Activated T-helper 1 cell treated with anti-CD3 and anti-CD28 coated beads, Interleukin-2, amount 50 U/mL, for 16 hours (primary cell): ENCODE measurements at places on chromosomes 3 and 15.
A peak's percentile ranks its signal among the peaks of the same experiment; 100 is the strongest.

- DNase-seq, result no peak
Observed at GRCh38 chr3:183295211-183295610, 42.2 kb downstream of the B3GNT5 start.

DNA sequence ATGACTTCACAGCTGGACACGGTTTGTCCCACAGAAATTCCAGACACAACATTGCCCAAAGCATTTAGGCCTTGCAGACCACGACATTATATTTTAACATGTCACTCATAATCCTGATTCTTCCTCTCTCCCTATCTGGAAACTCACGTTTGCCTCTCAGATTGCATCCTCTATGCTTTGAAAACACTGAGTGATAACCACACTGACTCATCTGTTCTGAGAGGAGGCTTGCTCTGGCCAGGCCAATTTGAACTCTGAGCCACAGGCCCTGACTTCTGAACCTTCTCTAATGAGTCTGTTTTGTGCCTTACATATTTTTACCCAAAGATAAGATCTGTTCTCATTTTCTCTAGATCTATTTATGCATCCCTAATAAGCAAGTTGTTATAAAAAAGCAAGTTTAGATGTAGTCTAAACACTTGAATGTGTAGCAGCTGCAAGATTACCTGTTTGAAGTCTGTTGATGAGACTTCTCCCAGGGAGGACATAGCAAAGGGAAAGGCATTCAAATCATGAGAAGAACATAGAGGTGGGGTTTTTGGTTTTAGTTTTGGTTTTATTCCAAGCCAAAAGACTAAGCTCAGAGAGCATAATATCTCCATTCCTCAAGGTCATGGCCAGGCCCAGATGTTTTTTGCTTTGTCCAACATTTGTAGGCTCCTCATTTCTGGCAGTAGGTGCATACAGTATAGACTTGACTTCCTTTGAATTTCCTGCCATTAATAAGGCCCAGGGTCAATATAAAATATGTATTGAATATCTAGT lies 234.4 kb upstream of the LRTM1 start:
- no peak for DNase-seq

DNA sequence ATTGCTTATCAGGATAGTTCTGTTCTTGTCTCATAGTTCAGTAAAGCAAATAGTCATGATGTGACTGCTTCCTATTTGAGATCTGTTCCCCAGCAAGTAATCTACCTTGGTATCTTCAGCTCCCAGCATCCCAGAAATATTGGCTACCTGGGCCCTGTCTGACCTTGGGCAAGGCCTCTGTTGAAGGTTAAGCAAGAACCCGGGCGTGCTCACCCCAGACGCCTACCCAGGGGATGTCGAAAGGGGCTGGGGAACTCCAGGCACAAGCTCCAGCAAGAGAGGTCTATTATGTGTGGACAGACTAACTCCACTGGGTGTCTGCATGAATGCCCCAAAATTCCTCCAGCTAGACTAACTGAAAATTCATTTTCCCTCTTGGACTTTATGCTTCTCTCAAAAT lies 37.3 kb upstream of the IGF1R start:
- DNase-seq, result no peak

DNA sequence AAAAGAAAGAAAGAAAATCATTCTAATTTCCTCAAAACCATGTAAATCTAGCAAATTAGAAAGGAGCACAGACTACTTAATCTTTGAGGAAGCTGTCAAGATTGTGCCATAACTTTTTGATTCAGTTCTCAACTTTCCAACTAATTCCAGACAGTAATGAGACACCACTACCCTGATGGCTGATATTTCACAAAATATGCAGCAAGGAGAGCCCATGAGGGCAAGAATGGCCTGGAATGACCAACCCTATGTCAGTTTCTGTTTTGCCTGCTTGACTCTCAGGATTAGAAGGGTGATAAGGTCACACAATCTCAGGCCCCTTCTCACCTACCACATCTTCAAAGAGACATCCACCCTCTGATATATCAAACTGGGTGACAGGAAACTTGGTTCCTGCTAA lies 134.7 kb downstream of the MAGI1 start:
- no peak for DNase-seq

- DNase-seq, result no peak
Observed at GRCh38 chr15:90774731-90775514, 57.8 kb downstream of the BLM start.

- no peak for DNase-seq
Observed at GRCh38 chr15:85607141-85607806, 187.5 kb downstream of the KLHL25 start.

GRCh38 chr3:48410205-48411040 lies 19.5 kb downstream of the PLXNB1 start:
- DNase-seq, result no peak

- no peak for DNase-seq
Observed at GRCh38 chr15:101723171-101723873, 951 bp downstream of the TARS3 start.

- no peak for DNase-seq
Observed at GRCh38 chr3:196192524-196193051, 18.6 kb downstream of the ZDHHC19 start.

DNA sequence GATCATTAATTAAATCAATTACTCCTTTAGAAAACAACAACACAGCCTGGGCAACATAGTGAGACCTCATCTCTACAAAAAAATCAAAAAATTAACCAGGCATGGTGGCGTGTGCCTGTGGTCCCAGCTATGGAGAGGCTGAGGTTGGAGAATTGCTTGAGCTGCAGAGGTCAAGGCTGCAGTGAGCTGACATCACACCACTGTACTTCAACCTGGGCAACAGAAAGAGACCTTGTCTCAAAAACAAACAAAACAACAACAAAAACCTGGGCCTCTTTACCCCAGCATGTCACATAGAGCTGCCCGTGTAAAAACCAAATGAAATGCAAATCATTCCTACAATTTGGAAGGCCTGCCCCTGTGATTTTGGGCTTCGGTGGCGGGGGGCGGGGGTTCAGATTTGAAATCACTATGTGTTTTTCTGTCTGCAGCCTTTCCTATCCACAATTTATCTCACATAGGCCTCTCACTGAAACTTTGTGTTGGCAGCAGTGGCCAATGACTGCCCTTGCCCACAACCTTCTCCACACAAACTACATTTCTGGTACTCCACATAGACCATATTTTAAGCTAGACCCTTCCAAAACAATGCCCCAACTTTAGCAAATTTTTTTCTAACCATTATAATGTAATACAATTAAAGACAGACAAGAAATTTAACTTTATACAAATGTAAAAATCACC lies 6.5 kb downstream of the ADAM10 start:
- DNase-seq, result no peak

GRCh38 chr3:127158614-127159229 lies 34.2 kb upstream of the PRR23E start:
- DNase-seq, result no peak

- no peak for DNase-seq
Observed at GRCh38 chr3:732326-732928, 360.4 kb upstream of the CNTN6 start.

DNA sequence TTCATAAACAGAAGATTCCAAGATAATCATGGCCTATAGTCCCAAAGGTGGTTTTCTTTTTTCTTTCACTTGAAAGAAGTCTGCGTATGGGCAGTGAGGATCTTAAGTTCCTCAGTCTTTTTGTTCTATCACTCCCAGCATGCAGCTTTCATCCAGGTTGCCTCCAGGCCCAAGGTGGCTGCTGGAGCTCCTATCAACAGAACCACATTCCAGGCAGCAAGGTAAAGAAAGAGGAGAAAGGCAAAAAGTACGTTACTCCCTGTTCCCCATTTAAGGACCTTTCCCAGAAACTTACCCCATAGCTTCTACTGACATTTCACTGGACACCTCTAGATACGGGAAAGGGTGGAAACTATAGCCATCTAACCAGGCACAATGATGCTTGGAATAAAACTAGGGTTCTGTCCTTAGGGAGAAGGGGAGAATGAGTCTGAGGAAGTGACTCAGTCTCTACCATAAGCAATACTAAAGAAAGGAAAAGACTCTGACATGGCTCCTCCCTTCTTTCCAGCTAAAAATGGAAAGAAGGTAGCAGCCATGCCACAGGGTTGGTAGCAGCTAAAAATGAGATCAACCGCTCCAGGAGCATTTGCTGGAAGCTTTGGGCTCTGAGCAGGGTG lies 313.9 kb upstream of the NR2E3 start:
- DNase-seq, result no peak

- DNase-seq, result no peak
Observed at GRCh38 chr3:172915911-172916514, 165.5 kb downstream of the ECT2 start.

GRCh38 chr3:11146773-11147660 lies 7.3 kb upstream of the HRH1 start:
- DNase-seq, result no peak

GRCh38 chr3:10815487-10815886 lies 541 bp upstream of the SLC6A11 start:
- DNase-seq, result no peak

DNA sequence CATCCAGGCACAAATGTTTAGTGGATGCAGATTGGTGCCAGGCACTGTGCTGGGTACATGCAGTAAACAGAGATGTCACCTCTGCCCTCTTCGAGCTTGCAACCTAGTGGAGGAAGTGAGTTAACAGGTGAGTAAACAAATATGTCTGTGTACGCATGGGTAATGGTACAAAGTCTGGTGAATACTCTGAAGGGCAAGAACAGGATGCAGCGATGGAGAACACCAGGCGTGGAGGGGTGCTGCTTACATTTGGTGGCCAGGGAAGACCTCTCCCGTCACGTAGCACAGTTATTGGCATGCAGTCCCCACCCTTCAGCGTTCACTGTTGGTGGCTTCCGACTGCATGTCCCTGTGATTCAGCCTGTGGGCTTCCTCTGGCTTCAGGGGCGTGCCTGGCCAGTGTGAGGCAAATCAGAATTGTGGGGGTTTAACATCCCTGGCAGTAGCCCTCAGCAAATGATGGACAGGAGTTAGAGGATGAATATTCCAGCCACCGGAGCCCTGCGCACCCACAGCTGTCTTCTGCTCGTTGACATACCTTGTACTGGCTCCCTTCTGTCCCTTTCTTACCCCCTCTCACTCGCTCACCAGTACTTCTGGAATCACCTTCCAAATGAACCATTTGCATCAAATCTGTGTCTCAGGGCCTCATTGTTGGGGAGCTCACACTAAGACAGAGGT lies 9.1 kb upstream of the HDAC11 start:
- DNase-seq, result no peak

DNA sequence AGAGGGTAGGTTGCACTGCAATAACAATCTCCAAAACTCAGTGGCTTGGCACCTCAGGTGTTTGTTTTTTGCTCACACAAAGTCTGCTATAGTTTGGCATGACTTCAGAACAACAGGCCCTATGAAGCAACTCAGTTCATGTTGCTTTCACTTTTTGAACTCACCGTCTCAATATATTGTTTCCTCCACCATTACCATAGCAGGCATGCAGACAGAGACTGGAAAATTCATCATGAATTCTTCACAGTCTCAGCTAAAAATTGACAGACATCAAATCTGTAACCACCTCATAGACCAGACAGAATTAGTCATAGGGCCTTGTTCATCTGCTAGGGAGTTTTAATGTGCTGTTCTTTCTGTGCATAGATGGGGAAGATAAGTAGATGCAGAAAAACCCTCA lies 161.4 kb upstream of the POU1F1 start:
- DNase-seq, result no peak

DNA sequence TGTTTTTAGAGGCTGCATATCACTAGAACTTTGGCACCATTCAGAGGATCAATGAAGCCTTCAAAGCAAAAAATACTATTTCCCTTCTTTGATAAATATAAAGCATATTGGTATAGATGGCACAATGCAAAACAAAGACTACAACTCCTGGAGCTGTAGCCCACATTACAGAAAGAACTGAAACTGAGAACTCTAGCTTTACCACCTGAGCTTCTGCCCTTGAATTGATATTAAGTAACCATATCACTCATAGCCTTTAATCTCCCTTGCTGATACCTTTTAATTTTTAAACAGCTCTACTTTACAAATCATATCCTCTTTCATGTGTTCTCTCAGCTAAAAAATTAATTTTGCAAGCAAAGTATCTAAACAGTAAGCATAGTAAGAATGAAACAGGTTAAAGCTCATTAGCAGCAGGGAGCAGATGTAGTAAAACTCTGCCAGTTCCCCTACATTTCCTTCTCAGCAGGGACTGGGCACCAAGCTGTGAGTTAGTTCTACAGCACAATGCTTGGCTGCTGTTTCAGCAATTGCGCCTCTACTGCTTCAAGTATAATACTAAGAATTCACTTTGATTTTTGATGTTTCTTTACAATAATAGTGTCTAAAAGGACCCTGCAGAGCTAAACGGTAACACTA lies 97.9 kb upstream of the NANOGP8 start:
- DNase-seq, result no peak

- DNase-seq, result no peak
Observed at GRCh38 chr3:54146506-54147239, 24.3 kb downstream of the CACNA2D3 start.

GRCh38 chr15:44194323-44195150 lies 534 bp downstream of the FRMD5 start:
- peak; percentile 6 for DNase-seq

- no peak for DNase-seq
Observed at GRCh38 chr3:151439652-151440125, 21.2 kb downstream of the IGSF10 start.

DNA sequence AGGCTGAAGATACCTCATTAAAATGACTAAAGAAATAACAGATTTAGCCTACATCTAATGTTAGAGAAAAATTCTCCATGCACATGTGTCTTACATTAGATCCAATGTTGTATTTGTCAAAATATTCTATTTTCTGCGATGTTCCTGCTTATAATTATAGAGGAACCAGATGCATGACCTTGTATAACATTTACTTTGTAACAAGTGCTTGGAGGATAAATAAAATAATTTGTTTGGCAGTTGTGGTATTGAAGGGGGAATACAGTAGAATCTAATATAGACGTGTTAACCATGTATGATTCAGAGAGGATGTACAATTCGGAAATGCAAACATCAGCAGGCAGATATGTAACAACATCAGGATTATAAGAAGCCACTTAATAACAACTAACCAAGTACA lies 922.2 kb downstream of the TUSC7 start:
- DNase-seq, result no peak

GRCh38 chr3:130773366-130773765 lies 26.7 kb upstream of the PIK3R4 start:
- no peak for DNase-seq

GRCh38 chr15:63246691-63247469 lies 30.5 kb upstream of the APH1B start:
- no peak for DNase-seq

DNA sequence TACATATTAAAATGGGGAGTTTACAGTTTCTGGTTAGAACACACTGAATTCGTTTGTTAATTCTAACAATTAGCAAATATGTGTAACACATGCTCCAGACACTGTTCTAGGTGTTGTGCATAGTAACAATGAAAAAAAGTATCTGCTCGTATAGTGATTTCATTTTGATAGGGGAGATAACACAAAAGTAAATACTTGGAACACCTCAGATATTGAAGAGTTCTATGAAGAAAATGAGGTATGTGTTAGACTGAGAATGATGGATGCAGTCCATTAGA lies 6.8 kb upstream of the TMF1 start:
- DNase-seq, result no peak
